Ureter (tissue), 1 donor: ENCODE measurements at places on chromosomes 12 and 14. TPM values are rescaled to one million over a fixed set of nuclear protein-coding genes. Genes with fewer than 3 reads are reported as not detected.

AEBP2 gene
- total RNA-seq, result 67.1 TPM

UBE3B gene
- total RNA-seq, result 46.4 TPM

TMEM229B gene
- total RNA-seq, result 24.7 TPM

IFI27 gene
- 62.6 TPM for total RNA-seq

DPPA3 gene
- not detected for total RNA-seq

CMTM5 gene
- 1.1 TPM for total RNA-seq

VSX2 gene
- not detected for total RNA-seq

CATSPERB gene
- total RNA-seq, result 7.3 TPM

CCDC177 gene
- total RNA-seq, result not detected

BTBD7 gene
- 54.3 TPM for total RNA-seq

ARHGAP9 gene
- total RNA-seq, result 10.0 TPM

GARIN6 gene
- not detected for total RNA-seq

MLEC gene
- total RNA-seq, result 150 TPM

CEP290 gene
- 24.3 TPM for total RNA-seq

TFCP2 gene
- total RNA-seq, result 45.5 TPM

STYK1 gene
- total RNA-seq, result 13.2 TPM

PAX9 gene
- total RNA-seq, result 2.1 TPM

FKBP4 gene
- total RNA-seq, result 115 TPM

SUOX gene
- total RNA-seq, result 58.5 TPM

IFT81 gene
- 21.9 TPM for total RNA-seq

SLC10A1 gene
- 0.23 TPM for total RNA-seq

KRT3 gene
- total RNA-seq, result not detected

STON2 gene
- 61.4 TPM for total RNA-seq

GSG1 gene
- total RNA-seq, result not detected

BLTP3B gene
- total RNA-seq, result 25.6 TPM

TPPP2 gene
- 0.62 TPM for total RNA-seq
